Stimulated activated naive CD8-positive, alpha-beta T cell treated with anti-CD3 and anti-CD28 coated beads, Interleukin-15, Interleukin-2, amounts not matched to agents 100 U/mL and 50 U/mL, for 24 hours (primary cell): ENCODE measurements at places on chromosomes 12 and 14.

DNA sequence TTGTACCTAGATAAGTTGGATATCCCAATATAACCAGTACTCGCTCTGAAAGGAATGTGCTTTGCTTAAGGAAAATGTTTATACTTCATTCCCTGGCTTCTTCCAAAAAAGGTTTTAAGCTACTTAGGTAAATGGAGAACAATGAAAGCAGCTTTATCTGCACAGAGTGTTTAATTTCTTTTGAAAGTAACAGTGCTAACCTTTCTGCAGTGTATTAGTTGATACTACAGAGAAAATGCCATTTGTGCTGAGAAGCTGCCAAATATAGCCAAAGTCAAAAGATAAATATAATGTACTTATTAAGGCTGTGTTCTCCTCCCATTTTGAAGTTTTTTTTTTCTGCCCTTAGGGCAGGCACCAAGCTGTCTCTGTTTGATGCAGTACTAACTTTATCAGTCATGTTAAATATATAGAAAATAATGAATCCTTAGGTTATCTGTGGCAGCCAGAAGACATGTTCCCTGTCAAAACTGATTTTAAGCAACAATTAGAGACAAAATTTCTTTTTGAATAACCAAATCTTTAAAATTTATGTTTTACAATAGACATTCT lies 145.4 kb upstream of the KITLG start:
- DNase-seq = no peak

GRCh38 chr12:7162691-7163114 lies 26.8 kb upstream of the PEX5 start:
- peak; percentile 28 for DNase-seq

GRCh38 chr12:104279164-104279563 lies 24.4 kb upstream of the EID3 start:
- DNase-seq = no peak

GRCh38 chr12:4567073-4567881 lies 5.3 kb downstream of the DYRK4 start:
- DNase-seq = no peak

DNA sequence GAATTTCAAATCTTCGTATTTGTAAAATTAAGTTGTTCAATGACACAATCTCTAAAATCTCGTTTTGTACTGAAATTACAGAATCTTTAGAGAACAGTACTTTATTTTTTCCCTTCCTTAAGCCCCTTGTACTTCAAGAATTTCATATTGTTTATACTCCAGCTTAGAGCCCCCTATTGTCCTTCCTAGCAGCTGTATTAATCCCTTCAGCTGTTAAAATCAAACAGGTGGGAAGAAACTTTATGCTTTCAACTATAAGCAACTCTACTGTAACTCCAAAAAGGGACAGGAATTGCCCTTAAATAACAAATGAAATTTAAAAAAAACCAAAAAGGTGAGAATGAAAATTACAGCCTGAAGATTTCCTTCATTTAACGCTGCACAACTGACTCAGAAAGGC lies 1.7 kb downstream of the NACA start:
- DNase-seq = no peak

GRCh38 chr14:99899578-99900178 lies 106.5 kb downstream of the EML1 start:
- no peak for DNase-seq

GRCh38 chr12:45468751-45469615 lies 253.1 kb downstream of the ANO6 start:
- DNase-seq = no peak

DNA sequence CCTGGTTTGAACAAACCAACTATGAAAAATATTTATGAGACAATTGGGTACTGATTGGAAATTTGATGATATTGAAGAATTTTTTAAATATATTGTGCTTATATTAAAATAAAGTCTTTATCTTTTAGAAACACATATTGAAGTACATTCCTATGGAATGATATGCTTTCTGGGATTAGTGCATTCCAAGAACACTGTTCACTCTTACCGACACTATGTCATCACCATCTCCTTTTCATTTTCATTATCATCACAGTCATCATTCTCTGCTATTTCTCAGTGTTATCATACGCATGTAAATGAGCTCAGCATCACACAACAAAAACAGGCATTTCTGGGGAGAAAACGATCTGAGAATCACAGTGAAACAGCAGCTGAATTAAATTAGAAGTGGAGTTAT lies 513.3 kb upstream of the CCDC196 start:
- no peak for DNase-seq

- DNase-seq = no peak
Measured at GRCh38 chr14:22227084-22227483, 361.9 kb downstream of the DAD1 start.

GRCh38 chr12:10025236-10025635 lies 5.2 kb upstream of the CLEC9A start:
- DNase-seq = no peak

DNA sequence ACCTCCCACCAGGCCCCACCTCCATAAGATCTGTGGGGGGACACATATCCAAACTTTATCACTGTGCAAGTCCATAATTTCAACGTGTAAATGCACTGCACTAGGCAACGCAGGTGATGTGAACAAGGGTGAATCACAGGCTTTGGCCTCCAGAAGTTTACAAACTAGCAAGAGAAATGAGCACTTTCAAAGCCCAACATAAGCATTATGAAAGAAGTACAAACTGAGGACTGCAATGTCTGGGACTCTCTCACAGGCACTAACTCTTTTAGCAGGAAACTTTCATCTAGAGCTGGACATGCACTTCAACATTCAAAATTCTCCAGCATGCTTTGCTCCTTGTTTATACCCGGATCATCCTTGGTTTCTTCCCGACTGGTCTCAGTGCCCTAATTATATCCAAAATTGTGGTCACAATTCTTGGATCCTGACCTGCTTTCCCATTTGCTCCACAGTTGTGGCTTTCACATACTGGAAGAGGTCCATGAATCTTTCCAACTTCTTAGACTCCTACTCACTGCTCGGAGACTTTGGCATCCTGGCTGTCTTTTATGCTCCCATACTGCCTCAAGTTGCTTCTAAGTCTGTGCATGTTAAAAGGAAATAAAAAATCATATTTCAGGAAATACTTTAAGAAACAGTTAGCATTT lies 44.9 kb upstream of the STRAP start:
- DNase-seq = no peak
